ENCODE measurements at places on chromosomes 1 and 21. TPM values are rescaled to one million over a fixed set of nuclear protein-coding genes. Genes with fewer than 3 reads are reported as not detected.

The AUNIP gene
- not detected for total RNA-seq

- DNase-seq = no peak
Measured at GRCh38 chr1:197008861-197009260, 31.5 kb downstream of the CFHR5 start.

The RIIAD1 gene
- 7.6 TPM for total RNA-seq

- DNase-seq = no peak
Measured at GRCh38 chr1:28314547-28314941, 14.3 kb upstream of the MED18 start.

The ATP5PB gene
- 433 TPM for total RNA-seq

GRCh38 chr1:223738465-223739365 lies 26.4 kb downstream of the CAPN2 start:
- no peak for DNase-seq

DNA sequence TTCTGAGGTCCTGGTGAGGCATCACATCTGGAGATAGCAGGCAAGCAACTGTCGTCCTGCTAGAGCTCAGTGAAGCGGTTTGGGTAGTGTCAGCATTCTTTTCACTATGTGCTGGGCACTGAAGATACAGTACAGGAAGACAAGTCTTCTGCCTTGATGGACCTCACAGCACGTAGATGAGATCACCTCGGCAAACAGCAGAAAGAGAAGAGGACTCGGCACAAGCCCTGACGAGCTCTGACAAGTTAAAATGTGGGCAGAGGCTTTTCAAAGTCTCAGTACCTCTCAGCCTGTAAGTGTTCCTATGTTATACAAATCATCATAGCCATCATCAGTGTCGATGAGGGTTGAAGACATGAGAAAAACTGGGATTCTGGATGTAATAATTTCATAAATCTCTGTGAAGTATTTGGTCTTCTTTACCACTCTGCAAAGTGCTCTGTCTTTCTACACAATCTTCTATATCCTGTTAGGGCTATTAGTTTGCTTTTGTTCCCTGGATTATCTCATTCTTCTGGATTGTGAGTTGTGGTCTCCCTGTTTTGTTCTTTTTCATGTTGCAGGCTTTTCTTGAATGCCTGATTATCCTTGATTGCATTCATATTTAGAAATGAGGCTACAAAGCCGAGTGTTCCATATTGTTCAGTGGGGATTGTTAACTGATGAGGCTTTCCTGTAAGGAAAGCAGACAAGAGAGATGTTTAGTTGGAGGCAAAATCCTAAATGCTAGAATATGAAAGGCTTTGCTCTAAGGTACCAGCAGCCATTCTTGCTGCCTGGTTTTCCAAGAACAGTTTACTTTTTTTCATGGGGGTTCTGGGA lies 24.2 kb downstream of the MAEL start:
- DNase-seq = no peak

The COL6A1 gene
- total RNA-seq = 187 TPM

The FCRL5 gene
- total RNA-seq = 0.11 TPM

The TAS1R1 gene
- total RNA-seq = not detected

DNA sequence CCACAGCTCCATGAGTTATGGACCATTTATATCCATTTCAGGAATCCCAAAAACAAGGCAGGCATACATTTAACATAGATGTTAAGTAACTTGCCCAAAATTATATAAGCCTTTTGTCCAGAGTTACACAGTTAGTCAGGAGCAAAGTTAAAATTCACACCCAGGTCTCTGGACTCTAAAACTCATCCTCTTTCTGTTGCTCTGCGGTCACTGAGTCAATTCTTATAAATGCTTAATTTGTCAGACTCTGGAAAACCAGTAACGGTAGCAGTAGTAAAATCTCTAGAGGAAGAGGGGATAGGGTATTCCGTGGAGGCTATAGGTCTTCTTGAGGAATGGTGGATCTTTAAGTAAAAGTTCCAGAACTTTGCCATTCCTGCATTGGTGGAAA lies 223.6 kb upstream of the JUN start:
- DNase-seq = no peak

The IL19 gene
- not detected for total RNA-seq

DNA sequence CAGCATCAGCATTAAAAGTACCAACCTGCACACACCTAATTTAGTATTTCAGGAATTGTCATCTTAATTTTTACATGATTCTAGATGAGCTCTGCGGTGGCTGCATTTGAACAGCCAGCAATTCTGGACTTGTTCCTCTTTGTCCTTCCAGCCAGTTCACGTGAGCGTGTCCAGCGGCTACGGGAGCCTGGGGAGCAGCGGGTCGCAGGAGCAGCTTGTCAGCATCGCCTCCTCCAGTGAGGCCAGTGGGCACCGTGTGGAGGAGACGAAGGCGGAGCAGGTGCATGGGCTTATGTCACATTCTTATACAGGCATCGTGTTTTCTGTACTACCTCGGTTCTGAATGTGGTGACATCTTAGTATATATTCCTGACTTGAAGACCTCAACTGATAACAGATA lies 25.7 kb downstream of the PER3 start:
- no peak for DNase-seq

DNA sequence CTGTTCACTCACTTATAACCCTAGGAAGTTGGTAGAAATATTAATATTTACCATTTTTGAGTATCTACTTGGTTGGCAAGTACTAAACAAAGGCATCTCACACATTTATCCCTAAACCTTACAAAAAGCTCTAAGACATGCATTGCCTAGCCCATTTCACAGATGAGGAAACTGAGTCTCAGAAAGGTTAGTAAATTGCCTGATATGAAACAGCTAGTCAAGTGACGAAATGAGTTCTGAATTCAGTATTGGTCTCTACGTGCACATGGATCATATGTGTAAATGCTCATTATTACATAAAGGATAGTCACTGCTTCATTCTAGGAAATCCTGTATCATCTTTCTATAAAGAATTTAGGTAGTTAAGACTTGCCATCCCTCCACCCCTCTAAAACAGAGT lies 105.1 kb downstream of the BARHL2 start:
- DNase-seq = no peak

DNA sequence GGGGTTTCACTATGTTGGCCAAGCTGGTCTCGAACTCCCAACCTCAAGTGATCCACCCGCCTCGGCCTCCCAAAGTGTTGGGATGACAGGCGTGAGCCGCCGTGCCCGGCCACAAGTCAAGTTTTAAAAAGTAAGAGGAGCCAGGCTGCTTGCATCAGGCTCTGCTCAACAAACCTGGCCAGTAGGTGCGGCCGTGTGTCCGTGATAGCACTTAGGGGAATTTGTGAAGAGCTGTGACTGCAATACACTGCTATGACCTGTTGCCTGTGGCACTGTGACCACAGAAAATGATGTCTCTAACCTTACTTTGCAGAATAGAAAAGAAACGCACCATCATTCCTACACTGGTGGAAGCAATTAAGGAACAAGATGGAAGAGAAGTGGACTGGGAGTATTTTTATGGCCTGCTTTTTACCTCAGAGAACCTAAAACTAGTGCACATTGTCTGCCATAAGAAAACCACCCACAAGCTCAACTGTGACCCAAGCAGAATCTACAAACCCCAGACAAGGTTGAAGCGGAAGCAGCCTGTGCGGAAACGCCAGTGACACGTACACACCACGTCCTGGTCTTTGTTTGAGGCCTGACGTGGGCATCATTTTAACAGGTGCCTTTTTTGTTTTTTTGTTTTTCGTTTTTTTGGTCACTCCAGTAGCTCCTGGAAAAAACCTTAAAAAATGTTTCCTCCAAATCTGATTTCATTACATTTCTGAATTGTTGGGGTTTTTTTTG lies 16.7 kb downstream of the C1orf174 start:
- DNase-seq = no peak

The BNIPL gene
- 0.61 TPM for total RNA-seq

The ZNF593OS gene
- not detected for total RNA-seq

DNA sequence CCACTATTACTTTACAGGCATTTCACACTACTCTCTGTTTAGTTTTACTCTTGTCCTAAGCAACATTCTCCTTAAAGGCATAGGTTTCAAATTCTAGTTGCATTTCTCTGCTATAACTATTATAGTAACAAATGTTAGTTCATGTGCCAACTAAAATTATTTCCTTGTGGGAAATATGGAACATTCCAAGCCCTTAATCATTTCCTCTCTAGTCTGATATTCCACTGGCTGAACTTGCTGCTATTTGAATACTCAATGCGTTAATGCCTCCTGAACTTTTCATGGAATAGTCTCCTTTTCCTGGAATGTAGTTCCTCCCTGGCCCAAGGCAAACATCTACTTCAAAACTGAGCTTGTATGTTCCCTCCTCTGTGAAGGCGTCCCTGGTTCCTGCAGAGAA lies 19.3 kb upstream of the TBX19 start:
- no peak for DNase-seq

GRCh38 chr1:153770797-153771196 lies 4.4 kb upstream of the SLC27A3 start:
- peak; percentile 67 for DNase-seq

DNA sequence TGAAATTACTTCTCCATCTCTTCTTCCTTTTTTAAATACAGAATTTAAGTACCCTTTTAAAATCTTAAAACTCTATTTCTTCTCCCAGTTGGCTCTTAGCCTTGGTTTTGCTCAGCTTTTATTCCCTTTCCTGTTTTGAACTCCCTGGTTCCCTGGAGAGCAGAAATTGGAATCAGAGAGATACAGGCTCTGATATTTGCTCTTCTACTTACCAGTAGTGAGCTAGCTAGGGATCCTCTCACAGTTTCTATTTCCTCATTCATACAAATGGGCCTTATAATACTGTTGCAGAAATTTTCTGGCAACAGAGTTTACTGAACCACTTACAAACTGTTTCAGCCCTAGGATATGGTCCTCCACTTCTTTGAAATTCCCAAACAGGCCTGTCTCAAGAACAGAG lies 606.3 kb downstream of the NUF2 start:
- DNase-seq = no peak

The SLAMF9 gene
- not detected for total RNA-seq

The MAP10 gene
- total RNA-seq = 4.3 TPM

GRCh38 chr21:41906770-41907169 lies 27.6 kb upstream of the PRDM15 start:
- no peak for DNase-seq

DNA sequence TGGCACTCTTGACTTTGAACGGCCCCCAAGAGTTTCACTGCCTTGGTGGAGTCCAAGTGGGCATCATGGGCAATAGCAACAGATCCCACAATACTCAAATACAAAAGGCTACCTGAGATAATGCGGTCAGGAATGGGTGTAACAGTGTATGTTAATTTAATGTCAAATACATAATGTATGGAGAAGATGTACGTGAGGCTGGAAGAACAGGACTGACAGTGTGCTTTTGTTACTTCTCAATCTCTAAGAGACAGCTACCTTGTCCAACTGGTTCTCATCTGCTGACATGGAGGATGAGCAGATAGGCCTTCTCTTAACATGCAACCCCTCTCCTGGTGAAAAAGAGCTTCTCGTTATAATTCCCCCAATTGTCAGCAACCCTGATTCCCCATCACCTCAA lies 167.2 kb downstream of the APP start:
- DNase-seq = no peak

The BTBD19 gene
- 5.8 TPM for total RNA-seq

GRCh38 chr1:157774412-157774811 lies 2.5 kb downstream of the FCRL2 start:
- no peak for DNase-seq

DNA sequence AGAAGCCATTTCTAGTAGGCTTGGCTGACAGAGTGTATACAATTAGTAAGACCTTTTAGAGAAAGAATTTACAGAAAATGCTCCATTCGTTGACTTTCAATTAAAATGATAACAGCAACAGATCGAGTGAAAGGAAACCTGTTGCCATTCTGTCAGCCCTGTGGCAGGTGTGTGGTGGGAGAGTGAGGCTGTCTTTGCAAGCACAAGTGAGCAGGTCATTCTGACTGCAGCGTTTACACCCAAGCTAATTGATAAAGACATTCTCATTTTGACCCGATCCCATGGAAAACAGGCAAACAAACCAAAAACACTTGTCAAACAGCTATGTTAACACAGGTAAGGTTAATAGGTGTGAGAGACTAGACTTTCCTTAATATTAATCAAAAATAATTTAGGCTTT lies 257.3 kb downstream of the PTBP2 start:
- no peak for DNase-seq

DNA sequence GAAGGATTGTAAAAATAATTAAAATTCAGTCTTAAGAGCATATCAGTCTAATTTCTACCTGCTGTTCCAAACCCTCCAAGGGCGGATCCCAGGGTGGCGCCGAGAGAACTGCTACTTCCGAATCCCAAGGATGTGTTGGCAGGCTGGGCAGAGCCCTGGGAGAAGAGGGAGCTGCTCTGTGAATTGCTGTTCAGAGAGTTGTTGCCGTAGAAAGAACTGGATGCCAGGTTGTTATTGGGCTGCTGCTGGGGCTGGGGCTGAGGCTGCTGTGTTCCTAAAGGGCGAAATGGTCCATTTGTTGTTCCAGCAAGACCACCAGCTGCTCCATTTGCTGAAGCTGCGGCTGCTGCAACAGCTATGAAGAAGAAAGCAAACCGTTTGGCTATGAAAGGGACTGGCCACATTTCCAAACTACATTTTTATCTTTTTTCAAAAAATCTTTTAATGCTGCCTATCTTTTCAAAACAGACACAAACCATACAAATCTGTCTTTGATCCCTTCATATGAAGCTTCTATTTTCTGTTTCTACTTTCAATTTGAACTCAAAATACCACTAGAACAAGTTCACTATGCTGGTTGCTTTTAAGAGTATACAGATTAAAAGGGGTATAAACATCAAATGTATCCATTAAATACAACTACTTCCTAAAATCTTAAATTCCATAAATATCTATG lies 57.5 kb upstream of the SDC3 start:
- no peak for DNase-seq

- no peak for DNase-seq
Measured at GRCh38 chr1:40607921-40608320, 57.6 kb downstream of the RIMS3 start.

The TNFRSF9 gene
- total RNA-seq = not detected

The OPRD1 gene
- total RNA-seq = not detected

The SNAPIN gene
- total RNA-seq = 52.5 TPM

DNA sequence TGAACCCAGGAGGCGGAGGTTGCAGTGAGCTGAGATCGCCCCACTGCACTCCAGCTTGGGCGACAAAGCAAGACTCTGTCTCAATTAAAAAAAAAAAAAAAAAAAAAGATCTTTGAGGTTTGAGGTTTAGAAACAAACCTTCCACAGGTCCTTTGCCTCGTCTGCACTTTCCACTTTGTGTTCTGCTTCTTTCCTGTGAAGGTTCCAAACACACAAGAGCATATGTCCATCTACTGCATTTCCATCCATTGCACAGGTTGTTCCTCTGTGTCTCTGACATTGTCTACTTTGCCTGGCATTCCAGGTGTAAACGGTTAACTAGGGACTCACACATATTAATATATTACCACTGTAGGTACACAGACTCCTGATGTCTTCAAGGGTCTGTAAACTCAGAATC lies 40.1 kb downstream of the DSTYK start:
- no peak for DNase-seq
